H1 (cell line): ENCODE measurements at places on chromosomes 4 and X.

DNA sequence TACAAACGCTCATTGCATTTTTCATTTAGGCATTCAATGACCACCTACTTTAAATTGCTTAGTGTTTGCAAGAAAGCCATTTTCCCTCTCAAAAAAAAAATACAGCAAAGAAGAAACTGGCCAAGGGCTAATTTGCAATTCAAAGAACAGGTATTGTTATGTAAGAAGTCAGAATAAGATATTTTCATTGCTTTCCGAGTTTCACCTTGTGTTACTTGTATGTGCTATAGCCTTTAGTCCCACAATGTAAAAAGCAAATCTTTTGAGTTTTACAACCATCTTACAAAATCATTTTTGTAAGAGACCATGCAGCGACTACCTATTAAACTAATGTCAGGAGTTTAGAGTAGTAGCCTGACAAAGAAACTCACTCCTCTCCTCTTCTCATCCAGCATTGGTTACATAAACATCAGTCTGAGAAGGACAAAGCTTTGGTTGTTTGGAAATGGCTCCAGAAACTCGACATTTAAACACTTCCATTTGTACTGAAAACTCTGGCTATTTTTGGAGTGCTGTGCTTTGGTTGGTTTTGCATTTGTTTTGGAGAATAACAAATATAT, 15.3 kb downstream of the TENM3 start:
- no peak for DNase-seq

DNA sequence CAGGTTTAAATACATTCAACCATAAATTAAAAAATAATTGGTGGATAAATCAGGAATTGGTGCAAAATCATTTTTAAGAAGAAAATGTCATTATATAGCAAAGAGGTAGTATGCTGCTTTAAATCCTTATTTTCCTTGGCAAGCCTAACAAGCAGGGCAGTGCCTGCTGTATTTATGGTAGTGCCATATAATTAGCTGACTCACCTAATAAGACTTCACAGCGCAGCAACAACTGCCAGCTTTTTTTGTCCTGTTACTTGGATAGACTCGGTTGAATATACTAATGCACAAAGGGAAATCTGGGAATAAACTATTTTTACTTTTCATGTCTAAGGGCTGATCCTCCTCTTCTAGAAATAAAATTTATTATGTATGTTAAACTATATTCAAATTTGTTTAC, 99.1 kb downstream of the SNCA start:
- DNase-seq, result no peak

DNA sequence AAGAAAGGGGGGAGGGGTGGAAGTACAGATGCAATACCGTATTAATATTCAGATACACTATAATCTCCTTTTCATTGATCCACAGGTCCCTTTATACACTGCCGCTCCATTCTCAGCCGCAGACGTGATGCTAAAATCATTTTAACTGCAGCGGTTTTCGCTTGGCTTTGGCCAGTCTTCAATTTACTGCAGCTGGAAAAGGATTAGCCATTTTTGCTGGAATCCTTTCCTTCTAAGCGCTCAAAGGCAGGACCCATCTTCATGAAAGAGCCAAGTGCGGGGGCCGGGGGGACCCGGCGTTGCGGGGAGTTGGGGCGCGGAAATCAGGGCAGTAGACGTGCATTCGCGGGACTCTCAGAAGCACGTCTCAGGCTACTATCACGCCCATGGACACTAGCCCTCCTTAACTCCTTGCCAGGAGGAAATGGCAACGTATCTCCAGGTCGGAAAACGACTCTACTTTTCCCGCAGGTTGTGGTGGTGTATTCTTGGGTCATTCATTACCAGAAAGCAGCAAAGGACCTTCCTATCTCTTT, 1.7 kb upstream of the PCDH10 start:
- DNase-seq, result no peak

- DNase-seq, result no peak
These were observed 6.2 kb upstream of the ZCCHC13 start for GRCh38 chrX:74297766-74298165.

- peak; percentile 73 for DNase-seq
These were observed 64.4 kb upstream of the ENPEP start for GRCh38 chr4:110411574-110412011.

DNA sequence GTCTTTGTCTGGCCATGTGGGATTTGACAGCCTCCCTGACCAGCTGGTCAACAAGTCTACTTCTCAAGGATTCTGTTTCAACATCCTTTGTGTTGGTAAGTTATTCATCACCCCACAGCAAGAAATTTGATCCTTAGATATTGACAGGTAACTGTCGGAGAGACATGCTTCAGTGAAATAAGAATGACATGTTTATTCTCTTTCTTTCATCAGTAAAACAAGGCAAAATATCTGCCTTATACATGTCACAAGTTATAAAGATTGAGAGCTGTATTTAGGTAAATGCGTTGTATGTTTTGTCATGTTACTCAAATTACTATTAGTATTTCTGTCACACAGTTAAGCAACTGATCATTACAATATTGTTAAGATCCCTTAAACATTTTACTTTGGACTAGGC, 46.9 kb downstream of the SEPTIN11 start:
- DNase-seq, result no peak

DNA sequence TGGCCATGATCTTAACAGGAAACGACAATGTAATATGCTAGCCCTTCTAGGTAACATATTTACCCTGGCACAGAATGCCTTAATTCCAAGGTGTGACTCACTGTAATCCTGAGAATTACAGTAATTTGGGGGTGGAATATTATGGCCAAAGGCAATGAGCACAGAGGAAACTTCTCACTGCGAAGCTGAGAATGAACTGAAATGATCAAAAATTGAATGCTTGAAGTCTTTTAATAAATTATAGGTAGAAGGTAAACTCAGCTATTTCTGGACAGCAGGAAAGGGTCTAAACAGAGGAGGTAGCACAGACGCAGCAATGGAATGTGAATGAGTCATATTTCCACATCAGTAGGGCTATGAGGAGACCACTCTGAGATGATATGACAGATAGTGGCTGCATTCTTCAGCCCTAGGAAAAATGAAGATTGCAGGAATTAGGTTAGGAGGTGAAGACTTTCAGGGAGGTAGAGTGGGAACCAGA, 312.6 kb downstream of the PACRGL start:
- DNase-seq, result no peak

DNA sequence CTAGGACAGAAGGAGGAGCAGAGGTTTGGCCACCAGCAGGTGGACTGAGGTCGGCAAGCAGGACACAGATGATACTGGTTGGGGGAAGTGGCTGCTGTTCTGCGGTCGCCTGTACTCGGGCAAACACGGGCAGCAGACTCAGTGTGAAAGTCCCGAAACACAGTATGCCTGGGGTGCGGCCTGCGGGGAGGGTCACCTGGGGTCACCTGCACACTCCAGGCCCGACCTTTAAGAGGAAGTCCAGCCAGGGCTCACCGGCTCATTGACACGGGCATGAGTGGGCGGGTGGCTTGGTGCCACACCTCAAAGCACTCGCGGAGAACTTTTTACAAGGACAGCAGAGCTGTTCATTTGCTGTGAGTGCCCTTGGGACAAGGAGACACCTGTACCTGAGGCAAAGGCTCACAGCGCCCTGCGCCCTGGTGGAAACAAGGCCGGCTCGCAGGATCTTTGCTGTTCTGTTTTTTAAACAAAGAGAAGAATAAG, 71.5 kb upstream of the MXD4 start:
- no peak for DNase-seq

GRCh38 chrX:9466124-9466495, 1.3 kb downstream of the TBL1X start:
- DNase-seq, result no peak

- no peak for DNase-seq
These were observed 6.3 kb upstream of the YIPF6 start for GRCh38 chrX:68492583-68492982.

DNA sequence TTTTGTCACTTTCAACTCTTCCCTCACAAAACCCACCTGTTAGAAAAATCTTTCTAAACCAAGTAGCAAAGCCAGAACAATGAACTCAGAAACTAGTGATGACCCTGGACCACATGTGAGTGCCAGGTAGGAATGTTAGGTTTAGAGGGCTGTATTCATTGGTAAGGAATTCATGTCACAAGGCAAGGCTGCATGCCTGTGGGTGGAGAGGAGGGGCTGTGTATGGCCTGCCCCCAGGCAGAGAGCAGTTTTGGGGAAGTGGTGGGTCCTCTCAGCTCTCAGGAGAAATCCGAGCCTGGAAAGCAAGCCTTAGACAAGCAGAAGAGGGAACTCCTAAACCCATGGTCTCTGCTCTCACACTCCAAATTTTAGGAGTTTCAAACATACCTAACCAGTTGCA, 2.4 kb downstream of the RNF175 start:
- DNase-seq, result no peak

DNA sequence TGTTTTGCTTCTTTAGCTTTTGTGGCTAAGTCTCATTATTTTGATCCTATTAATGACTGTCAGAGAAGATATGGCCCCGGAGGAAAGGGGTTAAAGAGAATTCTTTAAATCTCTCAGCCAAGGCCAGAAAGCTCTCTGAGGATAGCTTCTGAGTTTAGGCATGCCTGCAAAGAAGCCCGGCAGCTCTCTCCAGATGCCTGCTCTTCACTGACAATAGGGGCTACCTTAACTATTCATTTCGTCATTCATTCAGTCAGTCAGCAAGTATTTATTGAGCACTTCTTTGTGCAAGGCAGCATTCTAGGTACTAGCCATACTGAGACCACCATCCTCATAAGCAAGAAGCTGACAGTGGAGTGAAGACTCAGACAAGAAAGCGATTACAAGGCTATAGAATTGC, 34.0 kb upstream of the BMP15 start:
- no peak for DNase-seq

GRCh38 chr4:3246458-3247398, 2.2 kb upstream of the MSANTD1 start:
- no peak for DNase-seq

DNA sequence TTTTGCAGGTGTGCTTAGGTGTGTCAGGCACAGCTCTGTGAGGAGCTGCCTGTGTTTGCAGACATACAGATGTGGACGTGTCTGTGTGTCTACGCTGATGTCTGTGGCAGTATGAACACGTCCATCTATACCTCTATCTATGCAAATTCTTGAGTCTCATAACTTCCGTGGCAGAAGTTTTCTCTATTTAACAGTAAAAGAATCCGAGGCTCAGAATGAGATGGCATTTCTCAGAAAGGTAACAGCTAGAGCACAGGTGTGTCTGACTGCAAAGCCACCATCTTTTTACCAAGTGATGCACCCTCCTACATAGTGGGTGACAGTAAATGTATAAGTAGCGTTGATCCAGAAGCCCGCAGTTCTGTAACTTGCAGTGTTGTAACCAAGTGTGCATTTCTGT, 39.9 kb upstream of the CYP4V2 start:
- DNase-seq, result no peak

GRCh38 chr4:110516106-110516922, 40.4 kb downstream of the ENPEP start:
- DNase-seq, result peak; percentile 80

GRCh38 chr4:126965877-126966276, 666.9 kb upstream of the INTU start:
- no peak for DNase-seq

DNA sequence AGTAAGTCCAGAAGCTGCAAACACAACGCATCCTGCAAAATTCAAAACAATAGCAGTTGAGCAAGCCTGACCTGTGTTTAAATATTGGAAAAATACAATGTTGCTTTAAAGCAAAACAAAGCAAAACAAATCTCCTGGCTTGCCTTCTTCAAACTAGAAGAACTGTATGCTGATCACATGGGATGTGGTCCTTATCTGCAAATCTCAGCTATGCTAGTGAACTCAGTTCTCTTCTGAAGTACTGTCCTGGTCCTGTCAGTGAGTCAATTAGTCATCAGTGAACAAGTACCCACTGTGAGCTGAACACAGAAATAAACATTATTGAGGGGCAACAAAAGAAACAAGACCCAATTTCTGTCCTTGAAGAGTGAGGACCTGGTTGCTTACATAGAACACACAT, 522.5 kb downstream of the SMARCA1 start:
- DNase-seq, result no peak

GRCh38 chr4:8058031-8058479, 100.6 kb downstream of the ABLIM2 start:
- no peak for DNase-seq

DNA sequence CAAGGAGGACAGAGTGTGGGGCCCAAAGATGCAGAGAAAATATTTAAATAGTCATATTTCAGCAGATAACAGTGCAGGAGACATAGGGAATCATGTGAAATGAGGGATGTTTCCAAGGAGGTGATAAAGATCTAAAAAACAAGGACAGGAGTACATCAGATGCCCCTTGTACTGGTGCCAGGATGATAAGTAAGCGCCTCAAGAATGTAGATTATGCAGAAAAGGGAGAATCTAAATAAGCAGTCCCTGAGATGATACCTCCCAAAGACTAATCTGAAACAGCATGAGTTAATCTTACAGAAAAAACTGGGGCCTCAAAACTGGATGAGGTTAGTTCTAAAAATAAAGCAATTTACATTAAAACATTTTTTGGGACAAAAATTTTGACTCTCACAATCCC, 136.1 kb upstream of the WDFY3 start:
- DNase-seq, result no peak

GRCh38 chrX:20032201-20032600, 41.3 kb upstream of the BCLAF3 start:
- DNase-seq, result no peak

DNA sequence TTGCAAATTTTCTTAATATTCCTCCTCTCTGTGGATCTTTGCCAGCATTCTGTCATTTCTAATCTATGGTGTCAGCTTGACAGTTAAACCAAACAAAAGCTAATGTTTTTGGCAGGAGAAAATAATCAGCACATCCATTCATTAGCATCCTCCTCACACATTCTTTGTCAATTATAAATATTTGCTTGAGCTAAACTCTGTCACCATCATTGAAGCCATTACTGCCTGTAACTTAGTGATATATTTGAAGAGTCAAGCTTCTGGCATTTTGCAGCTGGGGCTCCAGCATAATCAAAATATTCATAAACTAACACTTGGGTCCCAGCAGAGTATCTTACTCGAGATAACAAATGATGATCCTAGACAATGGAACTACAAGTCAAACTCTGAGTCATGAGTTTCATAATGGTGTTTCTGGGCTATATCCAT, 126.1 kb downstream of the EIF4E start:
- no peak for DNase-seq

GRCh38 chr4:62470020-62470419, 1269.9 kb downstream of the ADGRL3 start:
- DNase-seq, result no peak

DNA sequence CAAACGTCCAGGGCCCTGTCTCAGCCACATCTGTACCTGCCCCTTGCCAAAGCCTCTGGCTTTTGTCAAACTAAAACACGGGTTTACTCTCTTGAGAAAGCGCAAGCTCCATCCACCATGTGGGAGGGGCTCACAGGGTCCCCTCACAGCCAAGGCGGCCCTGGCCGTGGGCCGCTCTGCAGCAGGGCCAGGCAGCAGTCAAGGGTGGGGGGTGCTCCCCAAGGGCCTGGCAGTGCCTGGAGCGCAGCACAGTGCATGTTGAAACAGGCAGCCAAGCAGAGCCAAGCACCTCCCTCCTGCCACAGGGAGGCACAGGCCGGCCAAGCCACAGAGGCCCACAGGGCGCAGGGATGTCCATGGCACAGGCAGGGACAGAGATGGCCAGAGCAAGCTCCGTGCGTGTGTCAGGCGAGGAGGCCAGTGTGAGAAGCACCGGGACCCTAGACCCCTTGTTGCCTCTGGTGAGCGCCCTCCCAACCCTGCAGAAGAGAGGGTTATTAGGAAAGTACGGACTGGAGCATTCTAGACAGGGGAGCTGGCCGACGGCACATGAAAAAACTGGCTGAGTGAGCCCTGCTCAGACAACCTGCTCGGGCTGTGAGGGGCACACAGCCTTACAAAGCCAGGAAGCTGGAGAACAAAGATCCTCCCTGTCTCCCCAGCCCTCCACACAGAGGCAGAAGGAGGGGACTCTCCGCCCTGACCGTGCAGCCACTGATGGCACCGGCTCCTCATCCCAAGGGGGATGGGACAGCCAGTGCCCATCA, 39.0 kb downstream of the FAM53A start:
- no peak for DNase-seq
